ENCODE measurements at places on chromosomes 4 and X. TPM values are rescaled to one million over a fixed set of nuclear protein-coding genes. Genes with fewer than 3 reads are reported as not detected.

DNA sequence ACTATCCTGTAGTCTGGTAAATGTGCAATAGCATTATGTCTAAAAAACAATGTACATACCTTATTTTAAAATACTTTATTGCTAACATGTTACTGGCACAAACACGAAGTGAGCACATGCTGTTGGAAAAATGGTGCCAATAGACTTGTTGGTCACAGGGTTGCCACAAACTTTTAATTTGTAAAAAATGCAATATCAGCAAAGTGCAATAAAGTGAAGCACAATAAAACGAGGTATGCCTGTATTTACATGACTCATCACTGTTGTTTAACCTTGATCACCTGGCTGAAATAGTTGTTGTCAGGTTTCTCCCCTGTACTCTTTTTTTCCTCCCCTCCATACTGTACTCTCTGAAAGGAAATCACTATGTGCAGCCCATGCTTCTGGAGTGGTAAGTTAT is 56.5 kb downstream of the KLF8 start:
- DNase-seq, result no peak

DNA sequence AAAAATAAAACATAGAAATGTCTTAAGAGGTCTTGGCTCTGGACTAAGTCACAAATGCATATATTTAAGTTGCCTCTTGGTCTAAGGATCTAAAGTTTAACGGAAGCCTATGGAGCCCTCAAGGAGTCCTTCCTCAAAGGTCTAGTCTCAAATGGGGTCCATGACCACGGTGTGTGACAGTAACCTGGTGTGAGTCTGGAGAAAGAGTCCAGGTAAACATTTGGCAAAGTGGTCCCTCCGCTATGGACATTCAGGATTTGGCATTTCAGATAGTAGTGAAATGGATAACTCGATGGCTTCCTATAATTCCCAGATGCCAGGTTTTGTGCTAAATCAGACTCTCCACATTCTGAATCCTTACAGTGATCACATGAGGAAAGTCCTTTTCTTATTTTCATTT is 44.2 kb downstream of the RHOH start:
- no peak for DNase-seq

GRCh38 chr4:58113126-58113525 is 1002.9 kb upstream of the IGFBP7 start:
- no peak for DNase-seq

The UBA6 gene
- 43.9 TPM for total RNA-seq

All from naive thymus-derived CD4-positive, alpha-beta T cell (primary cell).